Tracheal epithelial cell (primary cell): ENCODE measurements at places on chromosomes 11 and 22. TPM values are rescaled to one million over a fixed set of nuclear protein-coding genes. Genes with fewer than 3 reads are reported as not detected.

The NTM gene
- total RNA-seq: 0.43 and 8.9 TPM in 2 replicates

The C11orf52 gene
- total RNA-seq: 1.1 and 1.7 TPM in 2 replicates

The TMPRSS13 gene
- total RNA-seq: 1.7 and 4.6 TPM in 2 replicates

The CYB561A3 gene
- 55.0 and 66.7 TPM in 2 replicates for total RNA-seq

The CD6 gene
- under 0.01 TPM in 1 of 2 replicates, not detected in the other for total RNA-seq

The UBQLN3 gene
- total RNA-seq: not detected in 2 replicates

The MISFA gene
- 1.9 TPM in 1 of 2 replicates, not detected in the other for total RNA-seq

The TSPAN18 gene
- 0.72 TPM in 1 of 2 replicates, not detected in the other for total RNA-seq

The MPEG1 gene
- not detected in 2 replicates for total RNA-seq

The SLC15A3 gene
- 0.85 and 2.9 TPM in 2 replicates for total RNA-seq

The PTPRCAP gene
- total RNA-seq: 0.24 TPM in 1 of 2 replicates, not detected in the other

The TP53I11 gene
- total RNA-seq: 0.64 and 12.0 TPM in 2 replicates

The MAJIN gene
- not detected in 2 replicates for total RNA-seq

The RIBC2 gene
- not detected in 2 replicates for total RNA-seq

The RBM4B gene
- total RNA-seq: 9.4 and 15.8 TPM in 2 replicates

The DDI1 gene
- not detected in 2 replicates for total RNA-seq
